Muscle of leg (tissue), 16 donors: ENCODE measurements at places on chromosomes 11 and 22. TPM values are rescaled to one million over a fixed set of nuclear protein-coding genes. Genes with fewer than 3 reads are reported as not detected.

GRCh38 chr11:44835938-44836337 lies 109.2 kb downstream of the TSPAN18 start:
- peaks cover 18% of the 10 kb centered on the region for H3K4me1 ChIP-seq
- no peak overlapping the region for H3K27ac ChIP-seq
- H3K27me3 ChIP-seq = no peaks in the 10 kb centered on the region
- H3K36me3 ChIP-seq = no peaks in the 10 kb centered on the region
- H3K4me3 ChIP-seq = no peak overlapping the region
- DNase-seq = peak; percentile 61

DNA sequence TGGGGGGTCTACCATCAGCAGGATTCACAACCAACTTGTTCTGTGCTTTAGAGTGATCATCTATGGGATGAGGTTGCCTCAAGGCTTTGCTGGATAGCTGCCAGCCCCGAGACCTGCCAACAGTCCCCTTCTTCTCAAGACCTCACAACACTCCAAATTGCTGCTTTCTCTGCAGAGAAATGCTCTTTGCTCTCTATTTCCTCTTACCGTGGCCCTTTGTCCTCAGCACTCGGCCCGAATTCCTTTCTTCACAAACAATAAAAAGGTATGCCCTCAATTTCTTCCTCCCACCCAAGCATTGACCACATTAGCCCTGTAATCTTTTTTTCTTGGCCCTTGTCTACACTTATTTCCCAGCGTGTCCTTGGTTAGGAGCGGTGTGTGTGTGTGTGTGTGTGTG lies 147.4 kb upstream of the SNX19 start:
- no peaks in the 10 kb centered on the region for H3K36me3 ChIP-seq
- no peak overlapping the region for H3K4me3 ChIP-seq

HPS4 gene
- 18.0 TPM for total RNA-seq

- H3K4me3 ChIP-seq = no peak within 1 kb of the TSS
- peaks cover 39% of the 10 kb centered on the region for H3K27me3 ChIP-seq
- H3K27ac ChIP-seq = no peak within 1 kb of the TSS
Observed at GRCh38 chr22:32204856-32205722, at the start of gene RFPL2. Gene RFPL2, minus strand, starts transcription at chr22:32205073. Its CDS starts 2,622 bp downstream, at chr22:32202451.

DNA sequence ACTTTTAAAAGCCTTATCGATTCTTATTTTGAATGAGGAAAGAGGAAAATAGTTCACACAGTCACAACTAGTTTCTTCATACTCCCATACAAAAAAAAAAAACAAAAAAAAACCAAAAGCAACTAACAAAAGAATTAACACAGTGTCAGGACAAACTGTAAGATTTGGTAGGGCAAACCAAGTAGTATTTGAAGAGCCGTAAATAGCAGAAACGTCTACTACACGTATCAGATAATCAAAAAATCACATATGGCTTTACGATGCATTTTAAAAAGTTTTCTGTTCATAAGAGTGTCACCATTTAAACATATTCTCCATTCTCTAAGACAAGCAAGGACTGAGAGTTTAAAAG lies 2.3 kb downstream of the PICALM start:
- H3K36me3 ChIP-seq = no peaks in the 10 kb centered on the region
- H3K27me3 ChIP-seq = no peaks in the 10 kb centered on the region
- peaks cover 14% of the 10 kb centered on the region for H3K4me1 ChIP-seq

DNA sequence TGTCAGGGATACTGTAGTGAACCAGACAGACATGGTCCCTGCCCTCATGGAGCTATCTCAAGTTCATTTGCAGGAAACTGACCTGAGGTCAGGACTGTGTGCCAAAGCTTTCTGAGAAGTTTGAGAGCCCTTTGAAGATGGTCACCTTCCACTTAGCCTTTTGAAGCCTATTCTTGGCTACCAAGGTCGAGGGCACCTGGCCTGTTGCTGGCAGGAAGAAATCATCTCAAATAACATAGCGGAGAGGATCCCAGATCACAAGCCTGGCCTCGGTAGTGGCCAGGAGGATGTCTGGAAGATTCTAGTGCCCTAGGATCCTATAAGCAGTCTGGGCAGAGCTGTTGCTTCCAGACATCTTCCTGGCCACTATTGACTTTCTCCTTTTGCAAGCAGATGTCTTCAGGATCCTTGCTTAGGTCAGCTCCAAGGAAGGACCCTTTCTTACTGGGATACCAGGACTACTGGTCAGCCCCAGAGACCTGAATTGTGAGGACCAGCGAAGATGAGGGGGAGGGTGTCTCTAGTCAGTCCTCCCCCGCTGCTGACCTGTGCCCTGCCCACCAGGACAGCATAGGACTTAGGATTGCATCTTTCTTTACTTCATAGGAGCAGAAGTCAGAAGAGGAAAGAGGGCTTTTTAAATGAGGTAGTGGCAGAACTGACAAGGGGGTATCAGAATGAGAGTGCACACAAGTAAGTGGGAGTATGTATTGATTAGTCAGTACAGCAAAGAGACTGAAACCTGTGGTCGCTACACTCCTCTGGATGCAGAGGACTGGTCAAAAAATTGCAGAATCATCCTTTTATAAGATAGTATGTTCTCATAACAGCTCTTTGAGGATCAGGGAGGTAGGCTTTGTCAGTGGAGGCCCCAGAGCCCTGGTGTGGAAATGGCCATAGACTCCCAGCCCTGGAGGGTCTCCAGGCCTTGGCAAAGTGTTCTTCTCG lies 94.8 kb downstream of the TEAD1 start:
- H3K4me1 ChIP-seq = peaks cover 49% of the 10 kb centered on the region
- no peak overlapping the region for H3K4me3 ChIP-seq
- no peaks in the 10 kb centered on the region for H3K27me3 ChIP-seq
- DNase-seq = no peak
- H3K36me3 ChIP-seq = peaks cover 17% of the 10 kb centered on the region
- no peak overlapping the region for H3K27ac ChIP-seq

DNA sequence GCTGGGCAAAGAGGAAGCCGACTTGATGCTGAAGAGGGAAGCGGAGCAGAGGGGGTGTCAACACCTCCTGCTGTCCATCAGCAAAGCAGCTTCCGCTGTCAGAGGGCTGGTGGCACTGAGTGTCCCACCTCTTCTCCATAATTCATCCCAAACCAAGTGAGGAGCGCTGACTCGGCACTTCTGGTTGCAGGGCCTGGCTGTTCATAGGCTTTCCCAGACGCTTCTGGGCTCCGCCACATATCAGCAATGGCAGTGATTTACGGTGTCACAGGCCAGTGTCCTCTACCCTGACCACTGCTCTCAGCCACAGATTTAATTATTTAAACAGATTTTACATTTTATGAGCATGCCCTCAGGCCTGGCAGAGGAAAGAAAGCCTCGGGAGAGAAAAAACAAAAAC lies 70.1 kb upstream of the TENM4 start:
- H3K4me3 ChIP-seq = no peak overlapping the region
- no peaks in the 10 kb centered on the region for H3K4me1 ChIP-seq
- peaks cover 2% of the 10 kb centered on the region for H3K27me3 ChIP-seq
- no peak for DNase-seq
- no peaks in the 10 kb centered on the region for H3K36me3 ChIP-seq

APOBEC3C gene
- 1.5 TPM for total RNA-seq

GRCh38 chr11:108246308-108246707 lies 23.4 kb downstream of the ATM start:
- no peak overlapping the region for H3K27ac ChIP-seq
- H3K4me3 ChIP-seq = no peak overlapping the region
- H3K4me1 ChIP-seq = no peaks in the 10 kb centered on the region
- H3K36me3 ChIP-seq = peaks cover 8% of the 10 kb centered on the region
- DNase-seq = no peak
- no peaks in the 10 kb centered on the region for H3K27me3 ChIP-seq

CD248 gene
- 24.5 TPM for total RNA-seq

DNA sequence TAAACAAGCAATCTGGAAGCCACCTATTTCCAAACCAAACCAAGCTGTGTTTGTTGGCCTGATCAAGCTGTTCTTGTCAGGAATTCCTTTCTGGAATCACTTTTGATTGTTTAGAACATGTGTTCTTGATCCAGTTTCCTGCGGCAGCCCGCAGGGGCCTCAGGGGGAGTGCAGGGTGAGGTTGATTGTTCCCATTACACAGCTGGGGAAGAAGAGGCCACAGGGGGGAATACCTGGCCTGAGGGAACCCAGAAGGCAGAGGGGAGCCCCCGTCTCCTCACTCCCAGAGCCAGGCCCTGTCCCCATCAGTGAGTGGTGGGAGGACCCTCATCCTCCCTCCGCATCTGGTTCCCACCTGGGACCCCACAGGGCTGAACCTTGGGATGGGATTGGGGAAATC lies 4.2 kb downstream of the MRGPRD start:
- peak overlapping the region; percentile 25 for H3K27ac ChIP-seq
- peaks cover 29% of the 10 kb centered on the region for H3K4me1 ChIP-seq
- H3K27me3 ChIP-seq = peaks cover 2% of the 10 kb centered on the region

GRCh38 chr11:67502328-67502979 lies 2.7 kb downstream of the PITPNM1 start:
- H3K27ac ChIP-seq = no peak overlapping the region
- no peak for DNase-seq
- H3K27me3 ChIP-seq = peaks cover 24% of the 10 kb centered on the region

DNA sequence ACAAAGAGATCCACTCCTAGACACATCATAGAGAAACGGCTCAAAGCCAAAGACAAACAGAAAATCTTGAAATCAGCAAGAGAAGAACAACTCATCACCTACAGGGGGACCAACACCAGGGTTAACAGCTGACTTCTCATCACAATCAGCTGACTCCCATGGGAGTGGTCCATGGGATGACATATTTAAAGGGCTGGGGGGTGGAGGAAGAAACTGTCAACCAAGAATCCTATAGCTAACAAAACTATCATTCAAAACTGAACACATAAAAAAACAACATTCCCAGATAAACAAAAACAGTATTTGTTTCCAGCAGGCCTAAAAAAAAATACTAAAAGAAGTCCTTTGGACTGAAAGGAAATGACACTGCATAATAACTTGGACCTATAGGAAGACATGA lies 86.7 kb downstream of the APOL5 start:
- H3K4me3 ChIP-seq = no peak overlapping the region
- H3K27ac ChIP-seq = no peak overlapping the region
- DNase-seq = no peak
- no peaks in the 10 kb centered on the region for H3K27me3 ChIP-seq
- H3K36me3 ChIP-seq = peaks cover 17% of the 10 kb centered on the region
- no peaks in the 10 kb centered on the region for H3K4me1 ChIP-seq

DNA sequence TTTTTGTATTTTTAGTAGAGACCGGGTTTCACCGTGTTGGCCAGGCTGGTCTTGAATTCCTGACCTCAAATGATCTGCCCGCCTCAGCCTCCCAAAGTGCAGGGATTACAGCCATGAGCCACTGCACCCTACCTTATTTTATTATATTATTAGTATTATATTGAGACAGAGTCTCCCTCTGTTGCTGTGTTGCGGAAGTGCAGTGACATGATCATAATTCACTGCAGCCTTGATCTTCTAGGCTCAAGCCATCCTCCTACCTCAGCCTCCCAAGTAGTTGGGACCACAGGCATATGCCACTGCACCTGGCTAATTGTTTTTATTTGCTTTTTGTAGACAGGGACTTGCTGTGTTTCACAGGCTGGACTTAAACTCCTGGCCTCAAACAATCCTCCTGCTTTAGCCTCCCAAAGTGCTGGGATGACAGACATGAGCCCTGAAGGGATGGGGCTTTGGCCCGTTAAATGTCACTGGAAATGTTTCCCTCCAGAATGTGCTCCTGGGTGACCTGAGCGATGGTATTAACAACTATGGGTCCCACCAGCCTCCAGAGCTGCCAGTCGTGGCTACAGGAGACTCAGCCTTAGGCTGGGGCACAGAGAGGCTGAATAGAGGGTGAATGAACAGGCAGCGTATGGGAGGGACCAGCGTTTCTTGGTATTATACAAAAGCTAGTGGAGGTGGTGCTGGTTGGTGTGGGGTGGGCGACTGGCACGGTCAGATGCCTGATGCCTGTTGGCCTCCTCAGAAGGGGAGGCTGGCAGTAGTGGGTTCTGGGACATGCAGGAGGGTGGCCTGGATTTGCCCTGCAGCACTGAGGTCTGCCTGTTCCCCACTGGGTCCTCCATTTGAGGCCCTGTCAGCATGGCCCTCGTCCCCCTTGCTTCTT lies 7.3 kb downstream of the TANGO2 start:
- H3K4me1 ChIP-seq = peaks cover 15% of the 10 kb centered on the region
- H3K27me3 ChIP-seq = no peaks in the 10 kb centered on the region
- no peak overlapping the region for H3K4me3 ChIP-seq
- H3K27ac ChIP-seq = no peak overlapping the region

DNA sequence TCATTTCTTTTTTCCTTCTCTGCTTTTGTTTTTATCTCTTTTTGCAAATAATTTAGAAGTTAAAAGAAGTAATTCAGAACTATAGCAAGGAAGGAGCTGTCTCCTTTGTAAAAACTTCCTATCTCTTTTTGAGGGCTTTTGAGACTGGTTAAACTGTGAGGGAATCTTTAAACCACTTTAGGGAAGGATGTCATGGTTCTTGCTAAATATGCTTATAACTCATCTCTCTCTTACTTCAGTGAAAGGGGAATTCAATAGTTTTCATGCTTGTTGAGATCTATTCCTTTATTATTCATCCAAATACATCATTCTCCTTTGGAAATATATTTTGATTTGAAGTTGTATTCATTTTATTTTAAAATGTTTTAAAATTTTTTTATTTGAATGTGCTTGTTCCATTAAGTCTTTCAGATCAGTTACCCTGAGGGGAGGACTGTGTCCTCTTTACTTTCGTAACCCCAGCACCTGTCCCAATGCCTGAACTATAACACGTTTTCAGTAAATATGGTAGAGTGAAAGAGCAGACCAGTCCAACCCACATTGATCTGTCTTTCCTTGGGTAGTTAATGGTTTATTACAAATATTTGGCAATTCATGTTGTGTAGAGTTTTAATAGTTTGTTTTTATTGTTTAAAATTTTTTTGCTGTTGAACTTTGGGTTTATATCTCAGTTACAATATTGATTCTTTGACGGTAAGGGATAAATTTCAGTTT lies 27.5 kb downstream of the AMOTL1 start:
- H3K27ac ChIP-seq = no peak overlapping the region
- DNase-seq = no peak
- no peak overlapping the region for H3K4me3 ChIP-seq
- no peaks in the 10 kb centered on the region for H3K27me3 ChIP-seq

DNA sequence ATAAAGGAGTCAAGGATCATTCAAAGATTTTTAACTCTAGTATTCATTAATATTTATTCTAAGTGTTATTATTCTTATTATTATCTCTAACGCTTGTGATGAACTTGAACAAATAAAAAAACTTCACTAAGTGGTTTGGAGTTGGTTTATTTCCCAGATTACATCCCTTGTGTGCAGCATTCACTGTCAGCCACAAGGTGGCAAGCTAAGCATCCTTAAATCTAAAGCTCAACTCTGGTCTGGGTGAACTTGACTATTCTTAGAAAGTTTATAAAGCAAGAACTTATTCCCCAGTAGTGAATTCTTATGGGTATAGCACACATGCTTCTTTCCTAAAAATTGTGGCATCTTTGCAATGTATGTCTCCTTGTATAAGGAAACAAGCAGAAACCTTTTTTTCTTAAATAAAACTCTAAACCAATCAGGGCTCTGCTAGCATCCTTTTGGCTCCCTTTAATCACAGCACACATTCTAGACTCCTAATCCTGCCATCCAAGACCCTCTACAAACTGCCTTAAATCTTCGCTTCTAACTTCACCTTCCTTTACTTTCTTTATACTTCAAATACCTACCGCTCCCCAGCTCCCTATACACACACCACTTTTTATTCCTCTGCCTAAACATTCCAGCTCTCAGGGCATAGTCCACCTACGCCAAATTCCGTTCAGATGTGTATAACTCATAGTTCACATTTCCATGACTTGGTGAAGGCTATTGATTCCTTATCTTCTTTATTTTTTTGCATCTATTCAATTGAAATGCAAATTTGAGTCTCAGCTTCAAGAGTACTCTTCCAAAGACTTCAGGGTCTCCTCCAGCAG lies 1068.8 kb downstream of the DLG2 start:
- H3K27me3 ChIP-seq = no peaks in the 10 kb centered on the region
- H3K36me3 ChIP-seq = no peaks in the 10 kb centered on the region
- peak; percentile 67 for DNase-seq
- H3K4me1 ChIP-seq = no peaks in the 10 kb centered on the region
